ENCODE measurements at places on chromosomes 7 and 10.

GRCh38 chr7:22220941-22221340, 136.0 kb downstream of the RAPGEF5 start:
- DNase-seq: no peak

DNA sequence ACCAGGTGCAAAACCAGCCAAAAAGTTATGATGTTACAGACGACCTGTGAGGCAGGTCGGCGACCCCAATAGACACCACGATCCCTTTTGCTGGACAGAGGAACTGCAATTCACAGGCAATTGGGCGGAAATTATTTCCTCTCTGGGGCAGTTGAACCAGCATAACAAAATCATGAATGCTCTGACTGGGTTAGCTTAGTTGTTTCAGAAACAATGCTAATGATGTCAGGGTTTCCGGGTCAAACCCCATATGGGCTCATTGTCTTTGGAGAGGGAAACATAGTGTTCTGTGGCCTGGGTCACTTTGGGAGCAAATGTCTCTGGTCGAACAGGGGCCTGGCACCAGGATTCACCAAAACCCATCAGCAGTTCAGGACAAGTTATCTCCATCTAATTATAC, 669.1 kb upstream of the NRP1 start:
- DNase-seq: no peak

DNA sequence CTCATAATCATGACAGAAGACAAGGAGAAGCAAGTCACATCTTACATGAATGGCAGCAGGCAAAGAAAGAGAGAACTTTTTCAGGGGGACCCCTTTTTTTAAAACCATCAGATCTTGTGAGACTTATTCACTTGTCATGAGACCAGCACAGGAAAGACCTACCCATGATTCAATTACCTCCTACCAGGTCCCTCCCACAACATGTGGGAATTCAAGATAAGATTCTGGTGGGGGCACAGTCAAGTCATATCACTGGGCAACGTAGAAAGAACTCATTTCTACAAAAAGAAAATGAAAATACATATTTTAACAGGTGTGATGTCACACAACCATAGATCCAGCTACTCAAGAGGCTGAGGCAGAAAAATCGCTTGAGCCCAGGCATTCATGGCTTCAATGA, 304.1 kb downstream of the IPMK start:
- DNase-seq: no peak

DNA sequence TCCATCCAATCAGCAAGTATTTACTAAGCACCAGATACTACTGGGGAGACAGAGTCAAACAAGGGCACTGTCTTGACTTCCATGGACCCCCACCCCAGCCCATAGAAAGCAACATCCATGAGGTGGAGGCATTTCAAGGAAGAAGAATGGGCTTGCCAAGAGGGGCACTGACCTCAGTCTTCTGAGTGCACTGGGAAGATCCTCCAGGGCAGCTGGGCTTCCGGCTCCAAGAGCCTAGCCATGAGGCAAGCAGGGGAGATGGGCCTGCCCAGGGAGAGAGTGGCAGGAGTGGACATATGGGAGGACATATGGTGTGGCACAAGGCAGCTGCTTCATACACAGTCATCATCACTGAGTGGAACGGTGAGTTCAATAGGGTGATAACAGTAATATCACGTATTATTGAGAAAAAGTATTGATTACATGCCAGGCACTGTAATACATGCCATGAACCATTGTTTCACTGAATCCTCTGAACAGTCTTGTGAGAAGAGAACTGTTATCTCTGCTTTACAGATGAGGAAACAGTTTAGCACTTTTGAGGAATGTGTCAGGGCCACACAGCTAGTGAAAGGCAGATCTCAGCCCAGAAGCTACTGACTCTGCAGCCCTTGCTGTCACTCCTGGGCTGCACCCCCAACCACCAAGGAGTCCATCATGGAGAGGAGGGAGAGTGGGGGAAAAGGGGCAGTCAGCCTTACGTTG, 331.7 kb upstream of the ZMIZ1 start:
- no peak for DNase-seq

GRCh38 chr7:95871075-95871848, 98.9 kb downstream of the DYNC1I1 start:
- DNase-seq: peak; percentile 3

- no peak for DNase-seq
These were observed 34.0 kb downstream of the PRKAR2B start for GRCh38 chr7:107078517-107078966.

- no peak for DNase-seq
These were observed 276.2 kb upstream of the KLF14 start for GRCh38 chr7:131010029-131010716.

DNA sequence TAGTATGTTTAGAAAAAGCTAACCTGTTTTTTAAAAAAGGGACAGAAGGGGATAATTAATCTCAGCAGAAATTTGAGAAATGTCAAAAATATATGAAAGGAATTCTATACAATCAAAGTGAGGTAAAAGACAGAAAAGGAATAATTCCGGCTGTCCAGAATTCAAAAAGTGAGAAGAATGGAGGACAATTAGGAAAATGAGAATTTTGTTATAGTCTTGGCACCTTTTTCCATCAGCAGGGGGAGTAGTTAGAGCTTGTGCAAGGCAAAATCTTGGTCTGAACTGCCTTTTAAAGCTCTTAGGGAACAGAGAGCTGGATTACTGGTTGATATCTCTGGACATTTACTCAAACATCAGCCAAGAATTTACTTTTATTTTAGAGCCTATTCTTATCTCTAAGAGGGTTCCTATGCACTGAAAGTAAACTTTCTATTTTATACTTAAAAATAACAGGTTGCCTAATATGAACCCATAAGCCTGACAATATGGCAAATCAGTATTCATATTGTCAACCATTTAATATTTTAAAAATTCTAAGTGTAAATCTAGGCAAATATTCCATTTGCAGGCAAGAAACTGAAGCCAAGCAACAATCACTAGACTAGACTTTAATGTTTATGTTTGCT, 185.6 kb downstream of the ANK3 start:
- DNase-seq: no peak

DNA sequence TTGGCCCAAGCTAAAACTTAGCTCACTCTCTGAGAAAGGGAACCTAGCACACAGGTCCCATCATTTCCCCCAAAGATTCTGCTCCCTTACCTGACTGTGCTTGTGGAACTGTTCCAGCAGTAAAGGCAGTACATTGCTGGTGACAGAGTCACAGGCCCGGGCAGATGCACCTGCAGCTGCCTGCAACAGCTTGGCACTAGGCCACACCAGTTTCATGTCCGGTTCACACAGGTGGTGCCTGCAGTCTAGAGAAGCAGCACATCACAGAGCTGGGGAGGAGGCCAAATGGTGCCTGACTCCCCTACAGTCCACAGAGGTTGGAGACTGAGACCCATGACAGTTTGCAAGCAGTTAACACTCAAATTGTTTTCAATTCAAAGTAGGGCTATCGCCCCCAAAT, 22.2 kb downstream of the ZDHHC16 start:
- DNase-seq: no peak

- peak; percentile 26 for DNase-seq
These were observed 174.9 kb upstream of the NRP1 start for GRCh38 chr10:33509231-33509831.

GRCh38 chr7:132906193-132906835, 175.6 kb downstream of the CHCHD3 start:
- no peak for DNase-seq

- DNase-seq: no peak
These were observed 128.9 kb downstream of the MTPAP start for GRCh38 chr10:30219971-30220751.

GRCh38 chr10:104429846-104430245, 76.2 kb downstream of the CFAP58 start:
- no peak for DNase-seq

DNA sequence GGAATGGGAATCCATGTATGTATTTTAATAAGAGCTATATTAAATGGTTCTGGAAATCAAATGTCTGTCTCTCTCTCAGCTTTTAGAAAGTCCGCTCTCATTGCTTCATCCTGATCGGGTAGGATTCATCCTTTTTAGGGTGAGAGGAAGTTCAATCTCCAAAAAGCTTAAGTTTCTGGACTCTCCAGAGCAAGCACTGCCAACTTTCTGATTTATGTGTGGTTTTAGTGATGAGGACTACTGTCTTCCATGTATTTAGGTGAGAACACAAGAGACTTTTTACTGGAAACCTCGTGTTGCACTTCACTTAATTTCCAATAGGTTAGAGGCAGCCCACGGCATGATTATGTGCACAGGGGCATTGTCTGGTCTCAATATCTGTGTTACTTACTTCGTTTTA, 267.9 kb downstream of the SUGCT start:
- DNase-seq: no peak

DNA sequence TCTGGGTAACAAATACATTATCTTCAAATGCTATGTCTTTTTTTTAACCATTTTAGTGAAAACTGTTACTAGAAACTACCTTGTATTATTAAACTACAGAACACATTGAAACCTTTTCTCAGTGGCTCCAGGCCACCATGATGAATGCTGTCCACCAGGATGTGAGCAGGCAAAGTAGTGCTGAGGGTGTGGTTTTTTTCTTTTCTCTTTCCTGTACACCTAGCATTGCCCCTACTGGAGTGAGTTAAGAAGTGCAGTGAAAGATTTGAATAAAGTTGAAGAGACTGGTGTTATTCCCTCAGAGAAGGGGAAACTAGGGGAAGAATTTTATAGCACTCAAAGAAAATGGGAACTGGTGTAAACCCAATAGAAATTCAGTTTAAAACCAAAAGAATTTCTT, 120.0 kb upstream of the SAMD8 start:
- no peak for DNase-seq

DNA sequence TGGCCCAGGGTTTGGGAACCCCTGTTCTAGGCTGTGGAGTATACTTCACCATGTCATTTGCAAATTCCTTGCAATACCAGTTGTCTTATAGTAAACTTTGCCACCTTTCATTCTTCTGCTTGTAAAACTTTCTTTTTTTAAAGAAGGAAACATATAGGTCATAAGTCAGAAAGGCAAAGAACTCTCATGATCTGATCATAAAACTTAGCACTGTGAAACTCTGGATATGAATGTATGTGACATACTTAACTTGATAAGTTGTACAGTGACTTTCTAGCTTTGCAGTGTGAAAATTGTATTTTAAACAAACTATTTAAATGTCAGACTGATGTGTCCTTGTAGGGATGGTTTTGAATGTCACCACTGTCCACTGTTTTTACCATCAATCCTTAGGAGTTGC, 31.0 kb upstream of the SAMD9L start:
- DNase-seq: no peak

- DNase-seq: no peak
These were observed 160.3 kb downstream of the SNX10 start for GRCh38 chr7:26451997-26452396.

- DNase-seq: no peak
These were observed 59.1 kb upstream of the PPIF start for GRCh38 chr10:79287973-79288723.

- no peak for DNase-seq
These were observed 90.9 kb downstream of the BAMBI start for GRCh38 chr10:28768227-28768626.

GRCh38 chr7:79770063-79770462, 316.6 kb upstream of the MAGI2 start:
- DNase-seq: no peak

- DNase-seq: no peak
These were observed 58.8 kb upstream of the GAD2 start for GRCh38 chr10:26157734-26158133.

- DNase-seq: no peak
These were observed 836 bp downstream of the DPYSL4 start for GRCh38 chr10:132187430-132188138.

DNA sequence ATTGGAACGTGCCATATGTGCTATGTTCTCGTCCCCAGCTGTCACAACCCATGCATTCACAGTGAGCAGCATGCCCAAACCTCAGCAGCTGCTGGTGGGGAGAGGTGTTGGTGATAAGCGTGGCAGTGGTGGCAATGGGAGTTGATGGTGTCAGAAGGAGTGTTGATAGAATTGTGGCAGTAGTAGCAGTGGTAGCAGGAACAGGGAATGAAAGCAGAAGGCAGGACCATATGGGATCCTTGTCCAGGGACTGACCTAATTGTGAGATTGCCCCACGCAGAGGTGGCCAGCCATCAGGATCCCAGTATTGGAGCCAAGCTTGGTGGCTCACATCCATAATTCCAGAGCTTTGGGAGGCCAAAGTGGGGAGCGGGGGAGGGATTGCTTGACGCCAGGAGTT, 276.3 kb downstream of the GALNT17 start:
- DNase-seq: no peak

GRCh38 chr7:66539902-66540375, 88.7 kb upstream of the KCTD7 start:
- no peak for DNase-seq

GRCh38 chr10:112490545-112490944, 43.5 kb downstream of the VTI1A start:
- DNase-seq: no peak

GRCh38 chr10:16843252-16843870, 26.1 kb upstream of the RSU1 start:
- no peak for DNase-seq

DNA sequence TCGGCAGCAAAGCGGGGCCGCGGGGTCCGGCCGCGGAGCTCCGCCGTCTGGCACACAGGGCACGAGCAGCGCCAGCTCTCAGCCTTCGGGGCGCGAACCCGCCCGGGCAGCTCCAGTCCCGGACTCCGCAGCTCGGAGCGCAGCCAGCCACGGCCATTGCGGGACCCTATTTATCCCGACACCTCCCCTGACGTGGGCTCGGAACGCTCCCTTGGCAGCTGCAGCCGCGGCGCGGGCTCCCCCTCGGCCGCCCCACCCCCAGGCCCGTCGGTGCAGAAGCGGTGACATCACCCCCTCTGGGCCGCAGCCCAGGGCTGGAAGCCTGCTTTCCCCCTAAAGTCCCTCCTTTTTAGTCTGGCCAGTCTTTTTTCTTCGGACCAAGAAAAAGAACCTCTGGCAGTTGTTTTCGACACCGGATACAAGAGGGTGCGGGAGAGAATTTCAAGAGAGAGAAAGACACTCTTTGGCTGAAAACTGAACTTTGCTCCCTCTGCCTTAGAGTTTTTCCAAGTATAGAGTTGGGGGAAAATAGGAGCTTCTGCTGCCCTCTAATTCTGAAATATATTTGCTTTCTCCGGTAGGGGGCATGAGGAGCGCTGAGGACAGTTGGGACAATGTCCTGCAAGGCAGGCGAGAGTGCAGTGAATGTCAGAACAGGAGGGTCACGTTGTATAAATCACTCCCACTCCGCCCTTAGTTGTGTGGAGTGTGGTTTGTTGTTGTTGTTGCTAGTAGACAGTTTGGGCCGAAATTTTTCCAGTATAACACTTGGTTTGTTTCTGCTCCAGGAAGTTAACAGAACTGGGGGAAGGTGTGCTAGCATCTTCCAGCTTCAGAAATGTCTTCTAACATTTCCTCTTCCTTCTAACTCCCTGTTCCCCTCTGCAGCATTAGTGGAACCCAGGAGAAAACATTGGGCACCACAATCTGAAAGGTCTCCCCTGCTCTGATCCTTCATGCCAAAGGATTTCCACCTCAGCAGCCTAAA, at the start of gene SFRP4:
SFRP4 (minus strand) TSS at position 145 of the 988 bp plus-strand sequence. CDS start 280 bp downstream, outside the sequence.
- no peak for DNase-seq
